ENCODE measurements at places on chromosomes 2 and 18.

DNA sequence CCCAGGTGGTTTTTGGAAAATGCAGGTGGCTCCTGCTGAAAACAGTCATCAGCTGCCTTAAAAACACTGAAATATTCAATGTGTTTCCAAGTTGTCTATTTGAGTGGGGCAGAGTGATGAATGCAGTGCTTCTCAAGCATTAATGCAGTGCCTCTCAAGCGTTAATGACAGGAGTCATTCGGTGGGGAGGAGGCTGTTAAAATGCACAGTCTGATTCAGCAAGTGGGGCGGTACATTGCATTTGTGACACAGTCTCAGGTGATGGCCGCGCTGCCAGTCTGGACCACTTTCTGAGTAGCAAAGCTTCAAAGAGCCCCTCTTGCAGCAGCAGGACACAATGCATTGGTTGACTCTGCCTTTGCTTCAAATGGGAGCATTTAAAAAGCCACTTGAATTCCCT is 231.4 kb upstream of the RGPD4 start:
- no peak for DNase-seq

- no peak for DNase-seq
These were observed 39.6 kb downstream of the DOCK10 start for GRCh38 chr2:225002656-225003045.

GRCh38 chr2:143497726-143498125 is 368.5 kb downstream of the ARHGAP15 start:
- no peak for DNase-seq

GRCh38 chr2:96921561-96922319 is 51.9 kb upstream of the SEMA4C start:
- DNase-seq, result no peak

GRCh38 chr18:23387265-23387664 is 65.8 kb upstream of the RIOK3 start:
- DNase-seq, result no peak

Data from SK-N-SH (cell line).